ENCODE measurements at places on chromosomes 7 and 10.

GRCh38 chr7:41969561-41970105 lies 266.7 kb upstream of the INHBA start:
- no peak for DNase-seq

GRCh38 chr7:18913106-18913505 lies 204.3 kb downstream of the TWIST1 start:
- no peak for DNase-seq

- DNase-seq = no peak
These were observed 170.3 kb upstream of the FAM171A1 start for GRCh38 chr10:15541376-15541775.

GRCh38 chr7:159026271-159027055 lies 118.2 kb downstream of the VIPR2 start:
- DNase-seq = peak; percentile 53

- DNase-seq = peak; percentile 63
These were observed 173.6 kb upstream of the AKR1E2 start for GRCh38 chr10:4652111-4653010.

- DNase-seq = no peak
These were observed 289.2 kb upstream of the VSTM2A start for GRCh38 chr7:54253036-54253373.

DNA sequence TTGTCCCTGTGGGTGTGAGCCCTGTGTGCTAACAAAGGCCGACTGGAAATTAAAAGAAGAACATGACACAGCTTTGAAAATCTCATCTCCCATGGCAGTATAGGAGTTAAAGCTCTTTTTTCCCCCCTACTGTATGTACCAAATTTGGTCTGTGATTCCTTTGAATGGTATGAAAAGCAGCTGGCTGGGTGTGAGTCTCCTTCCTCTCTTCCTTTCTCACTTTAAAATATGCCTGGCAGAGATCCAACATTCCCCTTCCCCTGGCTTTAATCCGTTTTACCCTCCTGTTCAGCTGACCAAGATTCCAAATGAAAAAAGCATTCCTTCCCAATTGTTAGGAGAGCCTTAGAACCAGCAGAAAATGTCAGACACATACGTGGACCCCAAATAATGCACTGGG lies 225.0 kb upstream of the CELF2 start:
- no peak for DNase-seq

DNA sequence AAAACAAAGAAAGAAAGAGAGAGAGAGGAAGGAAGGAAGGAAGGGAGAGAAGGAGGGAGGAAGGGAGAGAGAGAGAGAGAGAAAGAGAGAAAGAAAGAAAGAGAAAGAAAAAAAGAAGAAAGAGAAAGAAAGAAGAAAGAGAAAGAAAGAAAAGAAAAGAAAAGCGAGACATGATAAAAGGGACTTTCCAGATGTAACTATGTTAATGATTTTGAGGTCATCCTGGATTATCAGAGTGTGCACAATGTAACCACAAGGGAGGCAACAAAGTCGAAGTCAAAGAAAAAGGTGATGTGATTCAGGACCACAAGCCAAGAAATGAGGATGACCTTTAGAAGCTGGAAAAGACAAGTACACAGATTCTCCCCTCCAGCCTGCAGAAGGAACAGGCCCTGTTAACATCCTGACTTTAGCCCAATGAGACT lies 48.9 kb upstream of the PAX2 start:
- no peak for DNase-seq

- DNase-seq = no peak
These were observed 117.9 kb downstream of the SLIT1 start for GRCh38 chr10:97067716-97068391.

GRCh38 chr10:74530981-74531380 lies 295.4 kb upstream of the KAT6B start:
- no peak for DNase-seq
